Kidney (tissue), 22 donors: ENCODE measurements at places on chromosomes 1 and 21. TPM values are rescaled to one million over a fixed set of nuclear protein-coding genes. Genes with fewer than 3 reads are reported as not detected.

- H3K4me3 ChIP-seq = no peak overlapping the region
- no peaks in the 10 kb centered on the region for H3K36me3 ChIP-seq
- no peak overlapping the region for H3K27ac ChIP-seq
- no peak for DNase-seq
- no peaks in the 10 kb centered on the region for H3K27me3 ChIP-seq
Observed at GRCh38 chr1:94769551-94769950, 50.6 kb upstream of the SLC44A3 start.

DNA sequence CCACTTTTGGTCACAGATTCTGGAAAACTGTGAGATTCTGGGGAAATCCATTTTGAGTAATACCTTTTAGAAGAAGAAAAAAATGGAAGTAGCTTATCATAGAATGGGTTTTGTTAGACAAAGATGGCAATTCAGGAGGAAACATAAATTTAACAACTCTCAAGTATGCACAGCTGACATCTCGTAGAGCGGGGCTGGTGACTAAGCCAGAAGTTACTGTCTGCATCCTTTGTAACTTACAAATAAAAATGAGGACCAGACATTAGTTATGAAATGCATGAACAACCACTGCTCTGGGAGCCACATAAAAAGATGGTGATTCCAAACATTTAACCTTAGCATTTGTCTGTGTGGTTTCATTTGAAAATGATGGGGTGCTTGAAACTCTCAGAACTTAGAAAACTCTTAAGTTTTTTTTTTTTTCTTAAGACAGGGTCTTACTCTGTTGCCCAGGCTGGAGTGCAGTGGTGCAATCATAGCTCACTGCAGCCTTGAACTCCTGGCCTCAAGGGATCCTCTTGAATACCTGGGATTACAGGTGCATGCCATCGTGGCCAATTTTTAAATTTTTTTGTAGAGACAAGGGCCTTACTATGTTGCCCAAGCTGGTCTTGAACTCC is 49.2 kb upstream of the ATP5PO start:
- H3K27ac ChIP-seq = no peak overlapping the region
- peaks cover 23% of the 10 kb centered on the region for H3K4me1 ChIP-seq
- no peak for DNase-seq
- H3K36me3 ChIP-seq = no peaks in the 10 kb centered on the region
- H3K4me3 ChIP-seq = no peak overlapping the region

DNA sequence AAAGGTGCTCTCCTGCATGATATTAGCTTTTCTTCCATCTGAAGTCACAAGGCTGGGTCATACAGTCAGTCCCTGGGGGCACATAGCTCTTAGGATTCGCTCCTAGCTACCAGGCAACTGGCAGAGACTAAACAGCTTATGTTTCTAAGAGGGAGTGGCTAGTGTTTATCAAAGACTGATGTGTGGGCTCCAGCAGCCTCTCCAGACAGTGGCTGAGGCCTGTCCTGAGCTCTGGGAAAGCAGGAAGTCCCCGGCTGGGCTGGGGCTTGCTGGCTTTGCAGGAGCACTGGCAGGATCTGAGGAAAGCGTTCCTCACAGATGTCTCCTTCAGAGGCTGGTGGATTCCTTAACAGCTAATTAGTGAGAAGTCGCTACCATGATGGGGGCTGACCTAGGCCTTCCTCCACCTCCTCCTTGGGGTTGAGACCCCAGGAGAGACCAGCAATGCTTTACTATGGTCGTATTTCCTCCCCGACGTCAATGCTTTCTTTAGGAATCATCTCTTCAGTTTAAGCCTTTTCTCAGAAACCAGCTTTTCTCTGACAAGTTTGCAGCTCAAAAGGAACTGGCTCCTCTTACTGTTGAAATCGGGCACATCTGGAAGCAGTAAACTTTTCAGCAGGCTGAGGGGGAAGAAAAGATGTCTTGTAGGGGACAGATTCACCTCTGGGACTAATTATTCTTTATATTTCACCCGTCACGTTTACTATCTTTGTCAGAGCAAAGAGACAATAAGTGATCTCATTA is 33.5 kb upstream of the HHAT start:
- peak overlapping the region; percentile 14 for H3K27ac ChIP-seq
- no peaks in the 10 kb centered on the region for H3K27me3 ChIP-seq
- H3K4me3 ChIP-seq = no peak overlapping the region
- no peaks in the 10 kb centered on the region for H3K36me3 ChIP-seq

GRCh38 chr1:84800090-84801073 is 92.6 kb downstream of the LPAR3 start:
- H3K27ac ChIP-seq = no peak overlapping the region
- H3K4me1 ChIP-seq = no peaks in the 10 kb centered on the region
- no peak for DNase-seq
- H3K36me3 ChIP-seq = no peaks in the 10 kb centered on the region
- no peak overlapping the region for H3K4me3 ChIP-seq

DNA sequence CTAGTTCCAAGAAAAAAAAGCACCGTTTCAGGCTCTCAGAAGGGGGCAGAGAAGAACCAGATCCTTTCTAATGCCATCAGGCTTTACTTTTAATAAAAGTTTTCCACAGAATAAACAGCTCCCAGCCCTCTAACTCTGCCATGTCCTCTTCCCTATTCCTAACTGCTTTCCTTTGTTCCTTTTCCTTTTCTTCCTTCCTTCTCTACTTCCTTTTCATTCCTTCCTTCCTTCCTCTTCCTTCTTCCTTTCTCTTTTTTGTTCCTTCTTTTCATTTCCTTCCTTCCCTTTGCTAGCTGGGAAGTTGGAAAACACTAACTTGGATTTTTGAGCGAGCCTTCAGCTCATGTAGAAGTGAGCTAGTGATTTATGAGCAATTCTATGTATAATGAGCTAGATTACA is 46.2 kb downstream of the KDM5B start:
- no peaks in the 10 kb centered on the region for H3K4me1 ChIP-seq
- H3K4me3 ChIP-seq = no peak overlapping the region
- no peak overlapping the region for H3K27ac ChIP-seq
- H3K27me3 ChIP-seq = no peaks in the 10 kb centered on the region

DNA sequence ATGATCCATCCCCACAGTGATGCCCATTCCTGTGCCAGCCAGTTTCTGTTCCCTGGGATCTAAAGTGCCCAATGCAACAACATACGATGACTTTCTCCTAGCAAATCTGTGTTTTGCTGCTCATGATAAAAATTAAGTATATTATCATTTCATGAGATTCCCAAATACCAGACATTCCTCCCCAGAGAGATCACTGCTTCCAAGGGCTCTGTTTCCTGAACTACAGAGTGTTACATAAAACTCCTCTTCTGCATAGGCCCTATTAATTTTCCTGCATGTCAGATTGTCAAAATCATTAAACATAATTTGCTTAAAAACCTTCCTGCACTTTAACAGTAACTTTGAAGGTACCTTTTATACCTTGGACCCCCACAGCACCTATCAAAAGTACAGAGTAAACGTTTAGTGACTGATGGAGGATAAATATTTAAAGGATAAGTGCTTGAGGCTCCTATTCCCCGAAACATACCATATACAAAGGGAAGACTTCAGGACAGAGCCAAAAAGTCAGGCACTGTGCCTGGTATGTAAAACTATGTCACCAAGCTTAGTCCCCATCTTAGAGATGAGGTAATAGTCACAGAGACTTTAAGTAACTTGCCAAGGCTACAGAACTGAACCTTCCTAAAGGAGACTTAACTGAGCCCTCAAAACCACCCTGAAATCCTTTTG is 50.2 kb downstream of the SLC25A24 start:
- H3K27ac ChIP-seq = no peak overlapping the region
- no peak overlapping the region for H3K4me3 ChIP-seq
- no peaks in the 10 kb centered on the region for H3K4me1 ChIP-seq
- peaks cover 24% of the 10 kb centered on the region for H3K36me3 ChIP-seq

The ELOVL1 gene
- 85.1 TPM for total RNA-seq
